Gastrocnemius medialis (tissue), 4 donors: ENCODE measurements at places on chromosomes 2 and 18. TPM values are rescaled to one million over a fixed set of nuclear protein-coding genes. Genes with fewer than 3 reads are reported as not detected.

DNA sequence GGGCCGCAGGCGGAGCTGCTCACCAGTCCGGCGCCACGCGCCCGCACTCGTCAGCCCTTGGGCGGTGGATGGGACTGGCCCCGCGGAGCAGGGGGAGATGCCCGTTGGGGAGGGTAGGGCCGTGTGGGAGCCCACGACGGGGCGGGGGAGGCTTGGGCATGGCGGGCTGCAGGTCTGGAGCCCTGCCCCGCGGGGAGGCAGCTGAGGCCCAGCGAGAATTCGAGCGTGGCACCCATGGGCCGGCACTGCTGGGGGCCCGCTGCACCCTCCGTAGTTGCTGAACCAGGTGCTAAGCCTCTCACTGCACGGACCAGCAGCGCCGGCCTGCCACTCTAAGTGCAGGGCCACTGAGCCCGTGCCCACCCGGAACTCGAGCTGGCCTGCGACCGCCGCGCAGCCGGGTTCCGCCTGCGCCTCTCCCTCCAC, 182.4 kb upstream of the ERBB4 start:
- no peaks in the 10 kb centered on the region for H3K27me3 ChIP-seq
- no peaks in the 10 kb centered on the region for H3K4me1 ChIP-seq
- no peaks in the 10 kb centered on the region for H3K36me3 ChIP-seq
- H3K4me3 ChIP-seq = no peak overlapping the region

GRCh38 chr2:205148755-205149154, 533.5 kb upstream of the NRP2 start:
- no peak overlapping the region for H3K27ac ChIP-seq

DNA sequence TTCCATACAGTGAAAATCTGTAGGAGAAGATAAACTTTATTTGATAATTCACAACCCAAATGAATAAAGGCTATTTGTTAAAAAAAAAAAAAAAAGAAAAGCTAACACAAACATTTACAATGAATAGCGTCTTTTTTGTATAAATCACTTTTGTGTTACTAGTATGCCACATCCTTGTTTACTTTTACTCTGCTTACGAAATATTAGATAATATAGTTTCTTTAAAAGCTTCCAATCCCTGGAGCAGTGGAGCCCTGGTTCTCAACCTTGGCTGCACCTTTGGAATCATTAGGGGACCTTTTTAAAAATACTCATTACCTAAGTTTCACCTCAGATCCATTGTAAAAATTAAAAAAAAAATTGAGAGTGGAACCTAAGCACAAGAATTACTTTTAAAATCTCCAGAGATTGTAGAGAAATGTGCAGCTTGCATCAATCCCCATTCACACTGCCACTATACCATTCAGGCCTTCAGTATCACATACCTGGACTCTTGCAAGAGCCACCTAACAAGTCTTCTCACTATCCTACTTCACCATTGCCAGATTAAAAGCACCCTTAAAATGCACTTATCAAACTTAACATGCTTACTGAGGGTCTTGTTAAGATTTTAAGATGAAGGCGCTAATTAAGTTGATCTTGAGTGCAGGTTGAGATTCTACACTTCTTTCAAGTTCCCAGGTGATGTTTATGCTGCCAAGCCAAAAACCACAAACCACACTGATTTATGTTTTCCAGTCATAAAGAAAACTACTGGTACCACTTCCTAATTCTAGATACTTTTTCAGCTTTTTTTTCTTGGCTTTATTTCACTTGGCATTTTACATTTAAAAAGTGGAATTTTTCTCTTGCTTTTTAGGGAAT, 59.7 kb upstream of the ZC3H15 start:
- no peaks in the 10 kb centered on the region for H3K27me3 ChIP-seq
- H3K4me3 ChIP-seq = no peak overlapping the region
- peaks cover 4% of the 10 kb centered on the region for H3K4me1 ChIP-seq
- no peaks in the 10 kb centered on the region for H3K36me3 ChIP-seq
- no peak overlapping the region for H3K27ac ChIP-seq

GRCh38 chr2:125886153-125886552, 769.8 kb upstream of the GYPC start:
- H3K4me3 ChIP-seq = no peak overlapping the region
- no peak for DNase-seq
- no peak overlapping the region for H3K27ac ChIP-seq
- H3K27me3 ChIP-seq = no peaks in the 10 kb centered on the region
- no peaks in the 10 kb centered on the region for H3K36me3 ChIP-seq

GRCh38 chr18:68177807-68178702, 536.9 kb downstream of the TMX3 start:
- H3K27me3 ChIP-seq = no peaks in the 10 kb centered on the region
- no peaks in the 10 kb centered on the region for H3K4me1 ChIP-seq
- H3K27ac ChIP-seq = no peak overlapping the region
- DNase-seq = no peak
- H3K36me3 ChIP-seq = no peaks in the 10 kb centered on the region

Gene AKAIN1
- not detected for total RNA-seq
